ENCODE measurements at places on chromosomes 7 and 10. TPM values are rescaled to one million over a fixed set of nuclear protein-coding genes. Genes with fewer than 3 reads are reported as not detected.

BHLHA15 gene
- total RNA-seq, result not detected

PRSS37 gene
- total RNA-seq, result not detected

NUDT13 gene
- 2.5 TPM for total RNA-seq

SSC4D gene
- 0.23 TPM for total RNA-seq

CARD11 gene
- 0.17 TPM for total RNA-seq

OR9A2 gene
- not detected for total RNA-seq

TLL2 gene
- total RNA-seq, result 0.05 TPM

Measured in HT1080 (cell line).